ENCODE measurements at places on chromosomes 2 and 18.
A peak's percentile ranks its signal among the peaks of the same experiment; 100 is the strongest.

GRCh38 chr2:152062125-152063091, 36.4 kb downstream of the CACNB4 start:
- no peak for DNase-seq

DNA sequence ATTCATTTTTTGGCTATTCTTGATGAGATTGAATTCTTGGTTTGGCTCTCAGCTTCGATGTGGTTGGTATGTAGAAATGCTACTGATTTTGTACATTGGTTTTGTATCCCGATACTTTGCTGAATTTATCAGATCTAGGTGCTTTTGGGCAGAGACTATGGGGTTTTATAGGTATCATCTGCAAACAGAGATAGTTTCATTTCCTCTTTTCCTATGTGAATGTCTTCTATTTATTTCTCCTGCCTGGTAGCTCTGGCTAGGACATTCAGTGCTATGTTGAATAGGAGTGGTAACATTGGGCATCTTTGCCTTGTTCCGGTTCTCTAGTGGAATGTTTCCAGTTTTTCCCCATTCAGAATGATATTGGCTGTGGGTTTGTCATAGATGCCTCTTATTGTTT, 5.5 kb upstream of the TACR1 start:
- no peak for DNase-seq

GRCh38 chr18:59846814-59847490, 52.8 kb upstream of the PMAIP1 start:
- peak; percentile 83 for DNase-seq

DNA sequence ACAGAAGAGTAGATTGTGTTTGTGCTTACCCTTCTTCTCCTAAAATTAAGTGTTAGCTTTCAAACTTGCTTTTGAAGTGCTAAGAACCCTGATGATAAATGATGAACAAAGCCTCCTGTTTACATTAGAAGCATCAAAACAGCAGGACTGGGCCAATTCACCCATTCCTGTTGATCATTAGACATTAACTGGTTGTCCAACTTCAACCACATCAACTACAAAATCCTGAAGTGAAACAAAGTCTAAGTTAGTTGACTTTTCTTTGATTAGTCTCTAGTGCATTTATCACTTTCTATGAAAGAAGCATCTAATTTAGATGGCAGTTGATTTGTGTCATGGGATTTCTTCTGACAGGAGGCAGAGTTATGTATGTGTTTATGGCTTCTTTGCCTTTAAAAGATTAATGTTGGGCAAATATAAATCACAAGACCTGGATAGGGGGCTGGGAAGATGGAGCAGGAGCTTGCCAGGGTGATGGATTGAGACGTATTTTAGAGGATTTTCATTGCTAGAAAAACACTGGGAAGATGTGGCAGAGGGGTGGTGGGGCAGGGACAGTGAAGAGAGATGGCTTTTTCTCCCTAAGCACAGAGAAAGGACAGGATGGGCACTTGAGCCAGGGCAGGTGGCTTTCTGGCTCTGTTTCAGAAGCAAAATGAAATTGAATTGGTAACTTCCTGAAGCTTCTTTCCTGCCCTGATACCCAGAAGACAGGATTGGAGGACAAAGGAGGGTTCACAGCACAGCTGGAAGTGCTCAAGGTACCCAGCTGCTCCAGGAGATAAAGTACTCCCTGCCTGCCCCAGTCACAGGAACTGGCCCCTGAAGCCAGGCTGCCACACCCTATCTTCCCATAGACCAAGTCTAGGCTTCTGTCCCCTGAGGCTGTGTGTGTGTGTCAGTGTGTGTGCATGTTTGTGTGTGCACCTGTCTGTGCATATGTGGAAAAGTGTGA, 20.5 kb downstream of the GYPC start:
- no peak for DNase-seq

DNA sequence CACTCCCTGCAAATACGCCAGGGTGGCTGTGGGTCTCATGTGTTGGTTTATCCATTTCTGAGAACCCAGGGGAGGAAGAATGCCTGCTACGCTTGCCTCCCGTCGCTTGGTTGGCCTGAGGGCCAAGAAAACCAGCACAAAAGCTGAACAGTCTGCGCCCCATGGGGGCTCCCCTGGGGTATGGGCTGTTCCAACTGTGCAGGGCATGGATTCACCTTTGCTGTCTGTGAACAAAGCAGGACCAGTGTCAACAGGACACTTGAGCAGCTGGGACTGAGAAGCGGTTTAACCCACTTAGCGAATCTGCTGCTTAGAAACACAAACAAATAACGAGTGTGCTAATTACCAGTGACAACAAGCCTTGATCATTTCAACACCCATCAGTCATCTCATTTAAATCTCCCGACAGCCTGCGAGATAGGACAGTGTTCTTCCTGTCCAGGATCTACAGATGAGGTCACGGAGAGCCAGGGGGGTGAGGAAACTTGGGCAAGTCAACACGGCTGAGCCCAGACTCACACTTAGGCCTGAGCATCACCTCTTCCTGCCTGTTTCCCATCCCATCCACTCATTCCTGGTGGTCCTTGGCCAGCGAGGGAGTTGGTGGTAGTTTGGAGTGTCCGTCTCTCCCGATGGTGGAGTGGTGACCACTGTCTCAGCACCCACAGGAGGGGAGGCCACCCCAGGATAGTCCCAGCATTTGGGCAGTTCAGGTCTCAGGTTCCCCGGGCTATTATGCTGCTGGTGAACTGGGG, 111.6 kb upstream of the HAAO start:
- DNase-seq, result no peak

- DNase-seq, result no peak
Observed at GRCh38 chr2:237626813-237627440, 460 bp upstream of the LRRFIP1 start.

DNA sequence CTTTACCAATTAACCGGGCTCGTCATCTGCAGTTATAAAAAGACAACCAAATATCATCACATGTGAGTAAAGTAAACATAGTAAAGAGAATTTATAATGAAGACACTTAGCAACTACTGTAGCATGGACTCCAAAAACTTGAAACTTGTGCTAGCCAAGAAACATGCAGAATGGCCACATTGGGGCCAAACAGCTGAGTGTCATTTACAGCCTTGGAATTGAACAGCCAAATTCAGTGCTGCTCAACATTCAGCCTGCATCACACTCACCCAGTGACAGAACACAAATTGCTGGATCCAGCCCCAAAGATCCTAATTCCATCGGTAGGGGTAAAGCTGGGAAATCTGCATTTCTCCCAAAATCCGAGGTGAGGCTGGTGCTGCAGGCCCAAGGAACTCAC, 224.8 kb upstream of the GYPC start:
- no peak for DNase-seq

DNA sequence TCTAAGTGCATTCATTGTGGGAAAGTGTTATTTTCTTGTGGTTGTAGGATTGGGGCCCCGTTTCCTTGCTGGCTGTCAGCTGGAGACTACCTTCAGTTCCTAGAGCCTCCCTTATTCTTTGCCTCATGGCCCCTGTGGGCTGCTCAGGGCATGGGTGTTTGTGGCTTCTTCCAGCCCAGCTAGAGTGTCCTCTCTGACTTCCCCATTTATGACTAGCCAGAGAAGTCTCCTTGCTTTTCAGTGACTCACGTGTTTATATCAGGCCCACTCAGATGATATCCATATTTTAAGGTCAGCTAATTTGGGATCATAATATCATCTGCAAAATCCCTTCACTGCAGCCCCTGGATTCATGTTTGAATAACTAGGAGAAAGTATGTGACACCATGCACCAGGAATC, 62.8 kb downstream of the DTNA start:
- DNase-seq, result no peak

DNA sequence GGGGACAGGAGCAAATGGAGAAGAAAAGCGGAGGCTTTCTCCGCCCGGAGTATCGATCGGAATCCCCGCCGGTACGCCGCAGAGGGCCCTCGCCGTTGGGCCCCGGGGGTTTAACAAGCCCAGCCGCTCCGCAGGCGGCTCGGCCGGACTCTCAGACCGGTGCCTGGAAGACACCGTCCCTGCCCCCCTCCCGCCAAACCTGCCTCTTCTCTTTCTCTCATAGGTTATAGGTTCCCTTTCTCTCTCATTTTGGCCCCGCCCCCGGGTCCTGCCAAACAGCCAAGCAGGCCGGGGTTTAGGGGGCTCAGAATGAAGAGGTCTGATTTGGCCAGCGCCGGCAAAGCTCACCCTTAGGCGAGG, 4.4 kb downstream of the ONECUT2 start:
- no peak for DNase-seq
